Activated CD4-positive, alpha-beta T cell treated with anti-CD3 and anti-CD28 coated beads, Interleukin-2, amount 10 ng/mL, durations not matched to agents 7 days and 5 days (primary cell): ENCODE measurements at places on chromosomes 12 and 14.

DNA sequence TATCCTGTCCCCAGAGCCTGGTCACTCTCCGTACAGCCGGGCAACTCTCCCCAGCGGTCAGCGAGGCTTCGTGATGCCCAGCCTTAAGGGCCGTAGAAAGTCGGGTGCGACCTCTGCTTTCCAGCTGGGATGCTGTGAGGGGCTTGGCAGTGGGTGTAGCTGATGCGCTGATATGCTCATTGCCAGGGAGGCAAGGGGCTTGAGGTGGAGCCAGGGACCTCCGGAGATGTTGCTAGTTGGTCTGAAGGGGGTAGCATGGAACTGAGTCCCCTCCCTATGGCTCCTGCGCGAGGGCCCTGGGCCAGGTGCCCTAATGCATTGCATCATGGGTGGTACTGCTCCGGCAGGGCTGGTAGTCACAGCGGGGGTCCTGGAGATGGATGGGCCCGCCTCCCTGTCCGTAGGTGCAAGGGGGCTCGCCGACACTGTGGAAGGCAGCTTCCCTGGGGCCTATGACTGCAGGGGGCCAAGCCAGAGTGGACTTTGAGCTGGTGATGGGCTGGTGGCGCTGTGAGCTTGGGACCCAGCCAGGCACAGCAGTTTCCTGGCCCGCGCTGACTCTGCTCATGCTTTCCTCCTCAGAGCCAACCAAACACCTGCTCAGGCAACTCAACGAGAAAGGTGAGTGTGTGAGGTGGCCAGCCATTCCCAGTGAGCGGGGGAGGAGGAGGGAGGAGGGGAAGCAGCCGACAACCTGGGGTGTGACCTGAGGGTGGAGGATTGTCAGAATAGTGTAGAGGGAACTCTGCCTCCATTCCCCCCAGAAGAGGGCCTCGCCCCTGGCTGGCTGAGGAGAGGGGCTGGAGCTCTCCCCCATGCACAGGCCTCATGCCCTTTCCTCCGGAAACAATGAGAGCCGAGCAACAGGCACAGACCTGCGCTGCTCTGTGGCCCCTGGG is 32.3 kb downstream of the PLEKHG3 start:
- DNase-seq = no peak

GRCh38 chr12:10331642-10332239 is 24.1 kb downstream of the KLRD1 start:
- DNase-seq = peak; percentile 9

DNA sequence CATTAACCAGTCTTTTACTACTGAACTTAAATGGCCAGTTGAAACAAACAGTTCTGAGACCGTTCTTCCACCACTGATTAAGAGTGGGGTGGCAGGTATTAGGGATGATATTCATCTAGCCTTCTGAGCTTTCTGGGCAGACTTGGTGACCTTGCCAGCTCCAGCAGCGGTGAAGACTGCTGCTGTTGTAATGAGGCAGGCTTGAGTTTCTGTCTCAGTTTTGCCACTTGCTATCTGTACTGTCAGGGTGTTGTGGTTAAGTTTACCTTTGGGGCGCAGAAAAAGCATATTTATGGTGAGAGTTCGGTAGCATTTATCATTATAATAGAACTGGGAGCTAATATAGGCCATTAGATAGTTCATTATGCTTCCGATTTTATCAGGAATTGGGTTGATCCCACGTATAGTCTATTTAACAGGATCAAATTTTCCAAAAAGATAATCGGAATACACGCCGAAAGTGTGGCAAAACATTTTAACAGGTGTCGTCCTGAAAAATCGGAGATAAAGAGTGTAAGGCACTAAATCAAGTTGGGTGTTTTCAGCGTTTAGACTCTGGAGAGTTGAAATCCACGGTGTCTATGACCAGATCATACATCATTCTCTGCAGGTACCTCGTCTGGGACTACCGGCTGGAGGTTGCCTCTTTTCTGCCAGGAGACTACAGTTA is 688 bp upstream of the NECAP1 start:
- peak; percentile 31 for DNase-seq

DNA sequence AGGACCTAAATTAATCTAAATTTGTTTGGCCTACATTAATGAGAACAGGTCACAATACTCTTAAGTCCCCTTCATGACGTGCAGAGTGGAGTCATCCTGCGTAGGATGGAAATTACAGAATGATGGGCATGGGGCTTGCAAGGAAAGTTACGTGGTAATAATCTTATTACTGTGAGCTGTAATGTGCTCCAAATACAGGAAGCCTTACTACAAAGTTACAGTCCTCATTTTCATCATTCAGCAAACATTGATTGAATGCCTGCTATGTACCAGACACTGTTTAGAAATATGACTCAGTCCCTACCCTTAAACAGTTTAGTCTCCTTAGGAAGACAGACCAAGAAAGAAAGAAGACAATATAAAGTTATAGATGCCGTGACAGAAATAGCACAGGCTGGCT is 9.4 kb downstream of the HIGD1C start:
- no peak for DNase-seq

- no peak for DNase-seq
Measured at GRCh38 chr14:31965735-31966598, 111.1 kb upstream of the ARHGAP5 start.

- no peak for DNase-seq
Measured at GRCh38 chr14:99675951-99676350, 8.1 kb upstream of the CYP46A1 start.

GRCh38 chr12:33639975-33640374 is 200.4 kb upstream of the SYT10 start:
- DNase-seq = no peak

DNA sequence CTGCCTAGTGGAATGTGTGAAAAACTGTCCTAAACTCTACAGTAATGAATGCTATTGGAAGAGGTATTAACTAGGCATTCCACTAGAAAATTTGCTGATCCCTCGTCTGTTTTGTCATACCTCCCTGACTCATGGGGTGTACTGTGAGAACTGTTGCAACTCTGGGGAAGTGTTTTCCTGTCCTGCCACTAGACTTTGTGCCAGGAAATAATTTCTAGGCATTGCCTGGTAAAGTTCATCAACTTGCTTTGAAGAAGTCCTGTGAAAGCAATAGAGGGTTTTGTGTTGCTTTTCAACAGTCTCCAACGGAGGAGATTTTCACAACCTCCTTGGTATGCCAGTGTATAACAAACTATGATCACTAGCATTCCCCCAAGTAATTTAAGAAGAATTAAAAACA is 139.9 kb downstream of the AKAP6 start:
- DNase-seq = no peak

- DNase-seq = no peak
Measured at GRCh38 chr14:50920482-50921230, 23.6 kb downstream of the PYGL start.

GRCh38 chr12:46473634-46474329 is 101.2 kb upstream of the SLC38A2 start:
- DNase-seq = no peak

GRCh38 chr14:58133739-58134138 is 18.3 kb downstream of the ARMH4 start:
- DNase-seq = no peak
